ENCODE measurements at places on chromosomes 5 and 9. TPM values are rescaled to one million over a fixed set of nuclear protein-coding genes. Genes with fewer than 3 reads are reported as not detected.
A peak's percentile ranks its signal among the peaks of the same experiment; 100 is the strongest.

GOLGA1 gene
- total RNA-seq = 22.1 TPM

BTNL9 gene
- 25.2 TPM for total RNA-seq

POU5F2 gene
- total RNA-seq = 0.73 TPM

FBP1 gene
- 0.92 TPM for total RNA-seq

ARRDC3 gene
- 20.1 TPM for total RNA-seq

TIMD4 gene
- not detected for total RNA-seq

CCDC112 gene
- 5.9 TPM for total RNA-seq

DMRT3 gene
- total RNA-seq = 0.16 TPM

RAD17 gene
- total RNA-seq = 22.0 TPM

GRCh38 chr9:108225149-108225800, 630.5 kb downstream of the ACTL7B start:
- no peak for DNase-seq

- no peak for DNase-seq
Measured at GRCh38 chr9:87007711-87008366, 60.5 kb upstream of the GAS1 start.

DNA sequence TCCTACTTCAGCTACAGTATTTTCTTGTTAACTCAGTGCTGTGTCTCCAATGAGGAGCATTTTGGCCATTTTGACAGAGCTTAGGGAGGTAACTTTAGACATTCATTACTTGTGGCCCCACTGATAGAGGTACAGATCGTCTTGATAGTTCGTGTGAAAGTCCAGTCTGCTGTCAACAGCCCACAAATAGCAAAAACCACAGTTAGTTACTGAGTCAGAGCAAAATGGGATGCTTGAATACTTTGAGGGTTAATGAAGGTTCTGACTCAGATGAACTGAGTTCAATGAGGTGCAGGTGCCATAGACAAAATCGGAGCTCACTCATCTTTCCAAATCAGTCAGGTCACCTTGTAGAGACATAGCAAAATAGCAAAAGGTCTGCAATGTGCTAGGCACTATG, 163.1 kb upstream of the TLE4 start:
- DNase-seq = no peak

- peak; percentile 66 for DNase-seq
Measured at GRCh38 chr9:133701321-133701980, 36.7 kb downstream of the SARDH start.

DNA sequence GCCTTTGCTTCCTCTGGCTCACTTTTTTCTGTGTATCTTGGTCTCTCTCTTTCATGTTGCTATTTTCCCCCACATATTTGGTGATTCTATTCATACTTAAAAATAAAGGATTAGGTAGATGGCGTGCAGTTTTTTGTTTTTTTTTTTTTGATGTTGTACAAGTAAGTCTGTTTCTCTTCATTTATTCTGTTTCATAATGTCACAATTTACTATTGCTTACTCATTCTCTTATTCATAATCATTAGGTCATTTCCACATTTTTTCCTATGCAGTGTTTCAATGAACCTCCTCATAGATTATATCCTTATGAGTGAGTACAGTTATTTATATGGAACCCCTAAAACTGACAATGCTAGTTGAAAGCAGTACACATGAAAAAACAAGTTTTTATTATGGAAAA, 136.3 kb downstream of the APBA1 start:
- DNase-seq = no peak

- no peak for DNase-seq
Measured at GRCh38 chr9:86807367-86807976, 139.8 kb downstream of the GAS1 start.

Measured in cardiac septum (tissue), 1 donor.